Hepatocyte (in vitro differentiated cells): ENCODE measurements at places on chromosomes 1 and 21. TPM values are rescaled to one million over a fixed set of nuclear protein-coding genes. Genes with fewer than 3 reads are reported as not detected.

- peak; percentile 21 for DNase-seq
- no peaks in the 10 kb centered on the region for H3K27me3 ChIP-seq
- H3K4me1 ChIP-seq = peaks cover 8% of the 10 kb centered on the region
- no peak overlapping the region for H3K4me3 ChIP-seq
Observed at GRCh38 chr1:99645203-99645602, 710 bp upstream of the PALMD start.

GRCh38 chr1:12400027-12400693 is 170.3 kb downstream of the VPS13D start:
- H3K4me1 ChIP-seq = peaks cover 30% of the 10 kb centered on the region
- no peak overlapping the region for H3K4me3 ChIP-seq
- DNase-seq = no peak
- no peaks in the 10 kb centered on the region for H3K27me3 ChIP-seq

The GPR52 gene
- total RNA-seq = 1.3 and 1.6 TPM in 2 replicates

The S100B gene
- not detected in 2 replicates for total RNA-seq

The NUAK2 gene
- total RNA-seq = 12.6 and 13.4 TPM in 2 replicates

The FCAMR gene
- 0.52 and 0.70 TPM in 2 replicates for total RNA-seq

The C8B gene
- total RNA-seq = 21.6 and 22.1 TPM in 2 replicates

DNA sequence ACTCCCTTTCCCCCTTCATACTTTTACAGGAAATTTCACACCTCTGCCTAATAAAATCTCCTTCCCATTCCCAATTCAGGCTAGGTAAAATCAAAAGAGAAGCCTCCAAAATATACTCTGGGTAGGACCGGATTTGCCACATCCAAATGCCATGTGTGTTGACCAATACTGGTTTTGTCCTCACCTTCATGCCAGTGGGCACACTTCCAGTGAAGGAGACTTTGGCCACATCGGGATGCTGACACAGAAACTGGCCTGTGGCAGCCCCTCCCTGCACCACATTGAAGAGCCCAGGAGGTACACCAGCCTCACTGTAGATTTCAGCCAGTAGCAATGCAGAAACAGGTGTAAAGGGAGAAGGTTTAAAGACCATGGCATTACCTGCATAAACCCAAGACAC is 18.1 kb downstream of the ALDH9A1 start:
- H3K4me3 ChIP-seq = no peak overlapping the region
- no peaks in the 10 kb centered on the region for H3K27me3 ChIP-seq
- no peaks in the 10 kb centered on the region for H3K4me1 ChIP-seq
- DNase-seq = no peak
- no peak overlapping the region for H3K27ac ChIP-seq

GRCh38 chr21:45602106-45602505 is 41.4 kb upstream of the PCBP3 start:
- no peak for DNase-seq
- H3K4me1 ChIP-seq = no peaks in the 10 kb centered on the region
- no peak overlapping the region for H3K27ac ChIP-seq

DNA sequence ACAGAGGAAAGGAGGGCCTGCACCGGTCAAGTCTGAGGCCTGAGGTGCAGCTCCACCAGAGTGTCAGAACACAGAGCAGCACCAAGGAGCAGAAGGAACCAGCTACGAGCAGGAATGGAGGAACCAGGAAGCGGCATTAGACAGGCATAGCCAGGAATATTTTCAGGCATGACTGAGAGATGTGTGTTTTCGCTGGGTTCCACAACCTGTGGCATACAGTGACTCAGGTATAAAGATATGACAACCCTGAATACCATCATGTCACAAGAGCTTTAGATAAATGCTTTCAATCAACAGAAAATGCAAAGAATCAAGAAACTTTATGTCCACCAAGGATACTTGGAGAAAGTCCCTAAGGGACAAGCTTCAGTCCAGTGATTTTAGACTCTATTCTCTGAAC is 189.3 kb upstream of the NRIP1 start:
- no peaks in the 10 kb centered on the region for H3K36me3 ChIP-seq
- no peak overlapping the region for H3K27ac ChIP-seq
- no peak for DNase-seq
- H3K27me3 ChIP-seq = no peaks in the 10 kb centered on the region

The CLEC20A gene
- total RNA-seq = not detected in 2 replicates

GRCh38 chr21:34340061-34340460 is 23.7 kb upstream of the KCNE2 start:
- peaks cover 11% of the 10 kb centered on the region for H3K4me1 ChIP-seq
- no peak overlapping the region for H3K4me3 ChIP-seq
- DNase-seq = no peak

The TNFRSF1B gene
- 4.1 and 13.4 TPM in 2 replicates for total RNA-seq

DNA sequence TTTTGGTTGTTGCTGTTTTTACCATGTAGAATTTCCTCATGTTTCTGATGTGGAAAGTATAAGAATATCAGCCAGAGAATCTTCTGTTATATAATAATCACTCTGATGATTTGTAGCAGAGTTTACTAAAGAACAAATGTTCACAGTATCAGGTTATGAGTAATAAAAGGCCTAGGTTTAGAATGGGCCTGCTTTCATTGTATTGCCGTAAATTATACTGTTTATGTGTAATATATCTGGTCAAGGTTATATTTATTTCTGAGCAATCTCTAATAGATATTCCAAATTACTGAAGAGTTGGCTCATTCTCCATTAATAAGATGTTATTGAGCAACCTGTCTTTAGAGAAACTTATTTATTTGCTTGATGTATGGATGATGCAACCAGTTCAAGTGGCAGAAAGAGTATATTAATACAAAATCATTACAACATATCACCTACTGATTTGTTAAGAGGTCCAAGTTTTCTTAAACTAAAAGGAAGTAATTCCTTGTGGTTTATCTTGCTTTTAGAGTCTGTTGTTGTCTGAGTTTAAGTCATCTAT is 649.4 kb upstream of the CXADR start:
- H3K27ac ChIP-seq = no peak overlapping the region
- H3K4me3 ChIP-seq = no peak overlapping the region
- H3K27me3 ChIP-seq = no peaks in the 10 kb centered on the region
- H3K4me1 ChIP-seq = no peaks in the 10 kb centered on the region
- no peaks in the 10 kb centered on the region for H3K36me3 ChIP-seq
- DNase-seq = no peak

- no peak for DNase-seq
- H3K27ac ChIP-seq = no peak overlapping the region
- no peaks in the 10 kb centered on the region for H3K36me3 ChIP-seq
- no peaks in the 10 kb centered on the region for H3K4me1 ChIP-seq
- H3K4me3 ChIP-seq = no peak overlapping the region
Observed at GRCh38 chr21:45488931-45489721, 53.1 kb downstream of the SLC19A1 start.
